ENCODE measurements at places on chromosomes 12 and 14.

GRCh38 chr12:49661191-49661590, 37.8 kb downstream of the PRPF40B start:
- no peak for DNase-seq

- no peak for DNase-seq
Observed at GRCh38 chr12:71602761-71603577, 60.7 kb downstream of the ZFC3H1 start.

- no peak for DNase-seq
Observed at GRCh38 chr12:91052026-91052425, 5.8 kb downstream of the KERA start.

DNA sequence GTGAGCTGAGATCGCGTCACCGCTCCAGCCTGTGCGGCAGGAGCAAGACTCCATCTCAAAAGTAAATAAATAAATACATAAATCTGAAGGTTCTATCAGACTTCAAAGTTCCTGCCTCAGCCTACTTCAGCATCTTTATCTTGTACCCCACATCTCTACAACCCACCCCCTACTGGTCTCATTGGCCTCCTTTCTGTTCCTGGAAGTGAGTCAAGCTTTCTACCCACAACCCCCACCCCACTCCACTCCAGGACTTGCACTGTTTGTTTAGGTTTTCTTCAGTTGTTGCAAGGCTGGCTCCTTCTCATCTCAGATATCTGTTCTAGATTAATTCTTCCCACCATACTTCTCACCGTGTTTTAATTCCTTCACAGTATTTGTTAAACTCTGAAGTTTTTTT, 714 bp upstream of the PSMC6 start:
- DNase-seq, result peak; percentile 38

- DNase-seq, result no peak
Observed at GRCh38 chr12:131222329-131223139, 268.8 kb downstream of the ADGRD1 start.

GRCh38 chr12:94235848-94236247, 87.5 kb downstream of the PLXNC1 start:
- DNase-seq, result no peak

GRCh38 chr14:102928412-102929240, 6.2 kb downstream of the AMN start:
- DNase-seq, result no peak

- no peak for DNase-seq
Observed at GRCh38 chr12:41058266-41058665, 129.9 kb upstream of the PDZRN4 start.

DNA sequence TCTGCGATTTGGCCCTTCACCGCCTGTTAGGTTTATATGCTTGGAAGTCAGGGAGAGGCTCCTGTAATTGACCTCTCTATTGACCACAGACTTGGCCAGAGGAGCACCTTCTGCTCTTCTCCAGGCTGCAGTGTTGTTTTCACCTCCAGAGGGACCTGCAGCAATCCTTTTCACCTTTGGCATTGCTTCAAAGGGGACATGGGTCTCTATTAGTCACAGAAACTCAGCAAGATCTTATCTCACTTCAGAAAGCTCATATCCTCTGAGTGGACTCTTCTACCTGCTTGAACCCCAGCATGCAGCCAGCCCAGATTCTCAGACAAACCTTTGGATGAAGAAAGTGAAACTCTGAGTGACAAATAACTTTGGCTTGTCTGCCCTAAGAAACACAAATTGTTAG, 339.3 kb downstream of the NRXN3 start:
- no peak for DNase-seq

DNA sequence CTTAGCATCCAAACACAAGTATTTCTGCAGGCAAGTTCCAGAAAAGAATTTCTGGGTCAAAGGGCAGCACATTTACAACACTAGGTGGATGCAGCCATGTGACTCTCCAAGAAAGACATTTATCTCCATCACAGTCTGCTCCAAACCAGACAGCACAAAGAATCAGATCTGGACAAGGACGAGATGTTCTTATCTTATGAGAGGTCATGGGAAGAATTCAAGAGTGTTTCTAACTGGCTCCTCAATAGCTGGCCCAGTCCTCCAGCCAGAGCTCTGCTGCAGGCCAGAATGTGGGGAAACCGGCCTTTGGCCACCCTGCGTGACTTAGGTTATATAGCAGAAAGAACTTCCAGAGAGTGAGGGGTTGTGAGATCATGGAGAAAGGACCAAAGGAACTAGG, 17.4 kb downstream of the TMEM119 start:
- no peak for DNase-seq

DNA sequence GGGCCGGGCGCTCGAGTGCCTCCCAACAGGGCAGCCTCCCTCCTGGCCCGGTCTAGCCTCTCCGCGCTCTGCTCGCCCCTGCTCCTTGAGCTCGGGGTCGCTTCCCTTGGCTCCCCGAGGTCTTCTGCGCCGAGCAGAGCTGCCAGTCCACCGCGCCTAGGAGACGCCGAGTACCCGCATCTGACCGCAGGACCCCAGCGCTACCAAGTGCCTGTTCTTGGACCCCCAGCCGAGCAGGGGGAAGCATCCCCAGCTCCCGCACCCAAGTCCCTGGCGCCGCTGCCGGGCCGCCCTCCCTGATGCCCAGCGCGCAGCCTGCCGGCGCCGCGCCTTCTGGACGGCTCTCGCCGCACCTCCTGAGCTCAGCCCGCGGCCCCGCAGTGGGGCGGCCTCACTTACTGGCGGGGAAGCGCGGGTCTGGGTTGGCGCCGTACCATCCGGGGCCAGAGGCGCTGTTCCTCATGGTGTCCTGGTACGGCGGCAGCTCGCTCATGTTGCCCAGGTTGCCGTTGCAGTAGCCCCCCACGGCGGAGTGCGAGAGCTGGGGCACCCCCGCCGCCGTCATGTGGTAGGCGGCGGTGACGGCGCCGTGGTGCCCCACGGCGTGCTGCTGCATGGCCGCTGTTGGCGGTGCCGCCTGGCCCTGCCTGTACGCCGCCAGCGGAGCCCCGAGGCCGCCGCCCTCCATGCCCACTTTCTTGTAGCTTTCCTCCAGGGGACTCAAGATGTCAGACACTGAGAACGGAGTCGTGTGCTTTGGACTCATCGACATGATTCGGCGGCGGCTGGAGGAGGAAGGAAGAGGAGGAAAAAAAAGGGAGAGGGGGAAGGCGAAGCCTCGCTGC, 1.2 kb downstream of the NKX2-1 start:
- DNase-seq, result peak; percentile 4

- peak; percentile 22 for DNase-seq
Observed at GRCh38 chr12:126874427-126875026, 1392.4 kb upstream of the TMEM132C start.

GRCh38 chr12:3091038-3091319, 13.8 kb downstream of the TSPAN9 start:
- DNase-seq, result no peak

Measured in SW 1271 (cell line).